ENCODE measurements at places on chromosomes 7 and 10.

- no peak for DNase-seq
Measured at GRCh38 chr7:82959528-82959927, 203.2 kb downstream of the PCLO start.

- DNase-seq, result no peak
Measured at GRCh38 chr10:9294865-9295264, 1240.4 kb downstream of the GATA3 start.

DNA sequence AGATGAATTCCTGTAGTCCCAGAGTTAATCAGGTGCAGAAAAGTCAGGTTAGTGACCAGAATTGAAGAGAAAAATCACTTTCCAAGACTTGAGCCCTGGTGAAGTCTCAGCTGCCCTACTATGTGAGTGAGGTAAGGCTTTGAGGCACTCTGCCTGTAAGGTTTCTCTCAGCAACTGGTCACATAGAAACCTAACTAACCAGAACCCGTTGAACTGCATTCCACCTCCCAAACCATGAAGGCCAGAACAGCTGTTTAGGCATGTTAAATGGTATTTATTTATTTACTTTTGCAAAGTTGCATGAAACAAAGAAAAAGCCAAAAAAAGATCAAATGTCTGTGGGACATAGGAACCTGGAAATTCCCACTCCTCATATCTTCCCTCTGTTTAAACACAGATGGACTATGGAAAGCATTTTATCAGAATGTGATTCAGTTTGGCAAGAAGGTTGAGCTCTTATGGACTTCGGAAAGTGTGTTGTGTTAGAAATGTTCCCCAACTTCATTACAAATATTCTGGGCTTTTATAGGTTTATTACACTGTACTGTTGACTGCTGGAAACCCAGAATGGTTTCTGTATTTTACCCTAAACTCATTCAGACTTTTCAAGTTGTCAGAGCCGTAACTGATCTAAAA, 12.8 kb upstream of the GPR85 start:
- DNase-seq, result no peak

DNA sequence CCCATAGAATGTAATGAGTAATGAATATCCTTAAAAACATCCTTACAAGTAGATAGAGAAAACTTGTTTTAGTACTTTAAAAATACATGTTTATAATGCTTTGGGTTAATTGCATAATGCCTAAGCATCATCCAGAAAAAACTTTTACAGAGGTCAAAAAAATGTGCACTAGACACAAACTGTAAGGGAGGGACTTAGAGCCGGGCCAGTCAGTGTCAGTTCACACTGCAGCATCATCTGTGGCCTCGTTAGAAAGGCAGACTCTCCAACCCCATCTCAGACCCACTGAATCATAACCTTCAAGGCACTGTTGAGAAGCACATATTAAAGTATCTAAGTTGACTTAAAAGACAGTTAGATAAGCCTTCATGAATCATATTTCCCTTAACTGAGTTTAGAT, 230.1 kb upstream of the PRPS1L1 start:
- DNase-seq, result no peak

- peak; percentile 28 for DNase-seq
Measured at GRCh38 chr7:100888988-100889750, at the start of gene UFSP1. TSS of gene UFSP1 (minus strand) at chr7:100889715. CDS start at chr7:100889271, 444 bp downstream.

DNA sequence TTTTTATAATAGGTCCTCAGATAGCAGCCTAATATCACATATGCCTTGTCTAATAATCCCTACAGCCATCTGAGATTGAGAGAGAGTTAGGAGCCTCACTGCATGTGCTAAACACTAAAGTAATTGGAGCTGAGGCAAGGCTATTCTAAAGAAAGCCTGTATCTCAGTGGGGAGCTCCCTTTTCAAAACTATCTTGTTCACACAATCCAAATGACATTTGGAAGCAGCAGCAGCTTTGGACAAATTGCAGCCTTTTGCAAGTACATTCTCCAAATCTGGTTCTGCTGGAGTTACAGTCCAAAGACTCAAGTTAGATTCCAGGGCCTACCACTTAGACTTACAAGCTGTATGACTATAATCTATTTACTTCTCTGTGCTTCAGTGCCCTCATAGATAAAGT, 104.5 kb downstream of the MACC1 start:
- no peak for DNase-seq

GRCh38 chr7:147798001-147798400, 792.6 kb upstream of the C7orf33 start:
- no peak for DNase-seq

DNA sequence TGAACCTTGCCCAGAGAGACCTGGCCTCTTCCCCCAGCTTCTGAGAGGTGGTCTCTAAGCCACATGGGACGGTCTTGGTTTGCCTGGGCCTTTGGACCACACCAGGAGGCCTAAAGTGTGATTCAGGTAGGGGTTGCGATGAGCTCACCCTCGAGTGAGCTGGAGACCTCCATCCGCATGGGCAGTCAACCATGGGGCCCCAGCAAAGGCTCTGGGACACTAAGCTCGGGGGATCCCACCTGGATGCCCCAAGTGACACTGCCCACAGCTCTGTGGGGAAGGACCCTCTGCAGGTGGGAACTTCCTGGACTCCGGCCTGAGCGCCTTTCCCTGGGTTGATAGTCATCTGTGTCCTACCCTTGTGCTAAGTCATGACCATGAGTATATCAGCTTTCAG, 57.1 kb upstream of the FAM20C start:
- no peak for DNase-seq

DNA sequence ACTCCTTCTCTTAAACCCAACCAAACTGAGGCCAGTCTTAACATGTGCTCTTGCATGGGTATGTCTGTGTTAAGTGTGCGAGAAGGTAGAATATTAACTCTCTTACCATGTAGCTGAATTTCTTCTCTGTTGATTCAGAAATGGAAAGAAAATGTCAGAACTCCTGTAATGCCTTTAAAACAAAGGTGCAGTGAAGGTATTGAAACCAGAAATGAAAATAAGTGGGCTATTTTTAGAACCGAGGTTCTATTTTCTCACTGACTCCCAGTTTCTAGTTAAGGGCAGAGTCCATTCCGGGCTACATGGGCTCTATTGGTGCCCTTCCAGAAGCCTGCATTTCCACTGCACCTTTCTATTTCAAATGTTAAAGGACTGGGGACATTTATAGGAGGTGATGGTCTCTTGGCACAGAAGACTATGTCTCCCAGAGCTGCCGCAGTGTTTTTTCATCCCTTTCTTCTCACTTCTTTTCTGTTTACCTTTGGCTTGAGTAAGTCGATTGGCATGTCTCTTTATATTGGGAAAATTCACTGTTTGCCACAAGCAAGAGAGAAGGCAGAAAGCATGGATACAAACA, 174.9 kb downstream of the LRMDA start:
- no peak for DNase-seq

DNA sequence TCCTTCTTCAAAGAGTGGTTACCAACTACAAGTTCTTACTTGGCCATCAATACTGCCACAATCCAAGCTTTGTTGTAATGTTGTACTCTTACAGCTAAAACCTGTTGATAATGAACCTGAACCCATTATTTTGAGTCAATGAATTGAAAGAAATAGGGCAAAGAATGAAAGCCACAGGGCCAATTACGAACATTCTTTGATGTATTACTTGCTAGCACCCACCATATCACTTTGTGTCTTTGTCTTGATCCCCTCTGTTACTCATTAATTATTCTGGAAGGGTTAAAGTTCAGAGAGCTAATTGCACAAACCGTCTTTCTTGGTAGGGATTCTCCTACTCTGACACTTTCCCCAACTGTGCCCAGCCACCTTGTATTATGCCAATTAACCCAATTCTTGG, 53.2 kb upstream of the TFEC start:
- no peak for DNase-seq

- peak; percentile 49 for DNase-seq
Measured at GRCh38 chr7:106110238-106110560, 1.9 kb downstream of the SYPL1 start.

DNA sequence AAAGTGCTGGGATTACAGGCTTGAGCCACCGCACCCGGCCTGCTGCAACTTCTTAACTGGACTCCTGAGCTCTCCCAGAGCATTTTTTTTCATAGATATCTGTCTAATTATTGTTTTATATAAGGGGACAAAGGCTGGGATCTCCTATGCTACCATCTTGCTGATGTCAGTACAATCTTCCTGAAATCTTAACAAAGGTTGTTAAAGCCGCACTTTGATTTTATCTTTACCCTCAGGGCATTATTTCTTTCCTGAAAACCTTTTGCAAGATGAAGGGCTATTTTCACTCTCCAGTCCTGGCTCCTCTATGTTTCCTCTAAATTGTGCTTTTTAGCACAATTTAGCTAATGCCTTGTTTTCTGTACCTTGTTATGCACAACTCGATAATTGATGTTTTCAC, 102.9 kb downstream of the EPC1 start:
- no peak for DNase-seq

GRCh38 chr7:120991161-120991560, 2.6 kb downstream of the CPED1 start:
- no peak for DNase-seq

- peak; percentile 9 for DNase-seq
Measured at GRCh38 chr10:107813451-107814162, 649.1 kb upstream of the SORCS1 start.
